ENCODE measurements at places on chromosomes 4 and X.
A peak's percentile ranks its signal among the peaks of the same experiment; 100 is the strongest.

DNA sequence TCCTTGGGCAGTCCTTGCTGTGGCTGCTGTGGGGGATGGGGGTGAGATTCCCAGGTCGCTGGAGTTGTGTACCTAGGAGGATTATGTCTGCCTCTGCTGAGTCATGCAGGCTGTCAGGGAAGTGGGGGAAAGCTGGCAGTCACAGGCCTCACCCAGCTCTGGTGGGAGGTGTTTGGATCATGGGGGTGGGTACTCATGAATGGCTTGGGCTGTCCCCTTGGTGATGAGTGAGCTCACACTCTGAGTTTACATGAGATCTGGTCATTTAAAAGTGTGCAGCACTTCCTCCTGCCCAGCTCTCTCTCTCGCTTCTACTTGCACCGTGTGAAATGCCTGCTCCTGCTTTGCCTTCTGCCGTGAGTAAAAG, 24.6 kb upstream of the PDLIM3 start:
- peak; percentile 50 for DNase-seq

GRCh38 chr4:12286351-12286750, 857.7 kb upstream of the HS3ST1 start:
- no peak for DNase-seq

- DNase-seq: no peak
These were observed 103.2 kb upstream of the LANCL3 start for GRCh38 chrX:37468124-37468739.

- DNase-seq: no peak
These were observed 67.8 kb upstream of the LNX1 start for GRCh38 chr4:53659112-53659511.

- DNase-seq: no peak
These were observed 1116.3 kb downstream of the FAT4 start for GRCh38 chr4:126431049-126431448.

GRCh38 chr4:80070880-80071603, 2.0 kb downstream of the ANTXR2 start:
- no peak for DNase-seq

- no peak for DNase-seq
These were observed 153.2 kb upstream of the RPL34 start for GRCh38 chr4:108466936-108467902.

- no peak for DNase-seq
These were observed 1495.5 kb upstream of the ADGRL3 start for GRCh38 chr4:59704616-59705015.

DNA sequence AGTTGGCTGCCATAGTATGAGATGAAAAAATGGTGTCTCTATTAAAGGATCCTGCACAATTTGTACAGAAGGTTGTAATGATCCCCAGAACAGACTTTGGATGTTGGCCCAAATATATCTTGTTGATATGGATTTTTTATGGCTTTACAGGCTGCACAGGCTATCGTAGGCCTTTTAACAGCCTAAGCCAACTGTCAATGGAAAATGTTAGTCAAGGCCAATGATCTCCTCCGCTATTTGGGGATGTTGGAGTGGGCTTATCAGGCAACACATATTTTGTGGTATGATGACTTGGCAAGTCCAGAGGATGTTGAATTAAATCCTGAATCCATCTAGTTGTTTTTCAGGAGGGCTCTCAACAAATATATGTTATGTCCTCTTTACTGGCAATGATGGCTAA, 42.1 kb downstream of the ZCCHC13 start:
- no peak for DNase-seq

DNA sequence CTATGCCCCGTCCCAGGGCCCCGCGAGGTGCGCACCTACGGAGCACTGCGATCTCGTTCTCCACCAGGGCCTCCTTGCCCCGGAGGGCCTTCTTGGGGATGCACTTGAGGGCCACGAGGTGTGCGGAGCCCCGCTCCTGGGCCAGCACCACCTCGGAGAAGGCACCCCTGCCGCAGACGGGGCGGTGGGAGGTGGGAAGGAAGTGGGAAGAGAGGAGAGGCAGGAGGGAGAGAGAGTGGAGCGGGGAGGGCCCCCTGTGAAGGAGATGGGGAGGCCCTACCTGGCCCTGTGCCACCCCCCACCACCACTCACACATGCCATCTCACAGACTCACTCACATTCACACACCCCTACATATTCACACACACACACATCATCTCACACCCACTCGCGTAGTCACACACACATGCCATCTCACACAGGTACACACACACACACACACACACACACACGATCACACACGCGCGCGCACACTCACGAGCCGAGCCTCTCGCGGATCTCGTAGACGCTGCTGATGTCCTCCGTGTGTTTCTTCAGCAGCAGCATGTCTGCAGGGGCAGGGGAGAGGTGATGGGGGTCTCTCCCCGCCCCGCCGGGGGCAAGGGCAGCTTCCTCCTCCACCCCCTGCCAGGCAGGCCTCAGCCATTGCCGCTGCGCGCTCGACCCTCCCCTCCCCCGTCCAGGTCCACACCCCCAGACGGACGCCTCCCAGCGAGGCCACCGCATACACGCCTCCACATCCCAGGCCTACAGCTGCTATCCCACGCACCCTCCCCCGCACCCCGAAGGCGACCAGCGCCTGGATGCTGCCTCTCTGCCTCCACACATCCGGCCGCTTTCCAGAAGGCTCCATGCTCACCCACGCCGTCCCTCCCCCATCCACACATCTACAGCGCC, 834 bp downstream of the PNCK start:
- DNase-seq: no peak

- peak; percentile 14 for DNase-seq
These were observed 977 bp upstream of the RBBP7 start for GRCh38 chrX:16870862-16871815.

DNA sequence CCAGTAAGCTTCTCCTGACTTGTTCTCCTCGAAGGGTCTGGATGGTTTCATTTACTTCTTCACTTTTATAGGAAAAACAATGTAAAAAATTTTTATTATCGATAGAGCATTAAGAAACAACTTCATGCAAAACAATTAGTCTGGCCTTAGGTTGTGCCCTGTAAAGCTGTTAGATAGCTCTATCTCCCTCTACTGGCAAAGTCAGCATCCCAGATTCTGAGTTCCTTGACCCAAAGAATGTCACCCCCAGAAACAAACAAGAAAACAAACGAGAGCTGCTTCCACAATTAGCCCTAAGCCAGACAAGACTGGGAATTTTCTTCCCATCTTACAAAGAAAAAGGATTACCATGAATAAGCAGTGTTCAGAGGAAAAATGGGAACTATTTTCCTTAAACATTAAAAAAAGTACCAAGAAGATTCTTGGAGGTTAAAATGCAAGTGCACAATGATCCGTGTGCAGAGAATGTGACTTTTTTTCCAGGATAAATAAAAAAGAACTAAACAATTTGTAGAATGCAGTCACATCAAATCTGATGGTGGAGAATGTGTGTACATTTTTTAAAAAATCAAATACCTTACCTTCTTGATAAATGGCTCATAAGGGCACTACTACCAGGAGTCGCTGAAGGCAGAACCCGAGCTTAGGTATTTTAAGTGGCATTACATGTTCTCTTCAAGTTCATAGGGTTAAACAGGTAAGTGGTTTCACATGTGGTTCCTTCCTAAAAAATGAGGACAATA, 293.2 kb downstream of the FBXO8 start:
- DNase-seq: no peak

- no peak for DNase-seq
These were observed 19.6 kb downstream of the VAMP7 start for GRCh38 chrX:155900765-155901164.

- DNase-seq: no peak
These were observed 379.1 kb downstream of the IL1RAPL1 start for GRCh38 chrX:28966331-28966730.

- no peak for DNase-seq
These were observed 63.8 kb upstream of the ATOH1 start for GRCh38 chr4:93764639-93765246.

DNA sequence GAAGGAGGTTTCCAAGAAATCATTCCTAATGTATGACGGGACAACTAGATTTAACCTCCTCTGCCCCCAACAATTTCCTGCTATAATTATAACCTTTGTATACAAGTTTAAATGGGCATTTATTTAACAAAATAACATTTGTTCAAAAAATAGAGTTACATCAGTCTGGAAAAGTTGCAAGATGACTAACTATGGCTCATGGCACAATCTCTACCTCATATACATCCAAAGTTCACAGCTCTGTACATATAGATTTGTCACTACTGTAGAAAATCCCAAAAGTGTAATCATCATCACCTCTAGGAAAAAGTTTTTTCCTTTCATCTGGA, 3.8 kb upstream of the RPS6KA3 start:
- no peak for DNase-seq

- DNase-seq: peak; percentile 4
These were observed 38.9 kb downstream of the SMC1A start for GRCh38 chrX:53383376-53384076.

DNA sequence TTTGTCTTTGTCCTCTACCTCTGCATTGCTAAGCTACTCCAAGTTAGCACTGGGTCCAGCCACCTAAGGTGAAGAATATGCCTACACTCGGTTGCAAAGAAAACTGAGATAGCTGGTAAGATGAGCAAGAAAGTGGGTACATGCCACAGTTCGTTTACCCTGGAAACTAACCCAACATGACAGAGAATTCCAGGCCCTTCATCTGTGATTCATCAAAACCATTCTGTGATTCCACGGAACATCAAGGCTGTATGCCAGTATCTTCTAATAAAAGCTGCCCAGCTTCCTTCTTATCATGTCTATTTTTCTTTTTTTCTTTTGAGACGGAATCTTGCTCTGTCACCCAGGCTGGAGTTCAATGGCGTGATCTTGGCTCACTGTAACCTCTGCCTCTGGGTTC, 58.7 kb upstream of the SPANXC start:
- DNase-seq: no peak

GRCh38 chr4:53019485-53020382, 157.6 kb downstream of the RASL11B start:
- no peak for DNase-seq
